ENCODE measurements at places on chromosomes 7 and 10.

DNA sequence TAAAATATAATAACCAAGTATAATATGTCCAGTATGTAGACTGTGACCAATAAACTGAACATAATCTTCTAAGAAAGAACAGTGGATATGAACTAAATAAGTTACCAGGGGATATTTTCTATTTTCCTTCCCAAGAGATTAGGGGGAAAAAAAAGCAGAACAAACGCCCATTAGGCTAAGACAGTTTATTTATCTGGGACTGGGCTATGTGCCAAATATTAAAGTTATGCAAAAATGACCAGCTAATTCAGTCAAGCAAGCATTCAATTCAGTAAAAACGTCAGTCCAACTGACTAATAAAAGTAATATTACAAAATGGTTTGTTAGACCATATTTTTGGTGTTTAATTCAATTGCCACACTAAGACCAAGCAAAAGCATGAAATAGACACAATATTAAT is 122.2 kb downstream of the TSPAN12 start:
- no peak for DNase-seq

DNA sequence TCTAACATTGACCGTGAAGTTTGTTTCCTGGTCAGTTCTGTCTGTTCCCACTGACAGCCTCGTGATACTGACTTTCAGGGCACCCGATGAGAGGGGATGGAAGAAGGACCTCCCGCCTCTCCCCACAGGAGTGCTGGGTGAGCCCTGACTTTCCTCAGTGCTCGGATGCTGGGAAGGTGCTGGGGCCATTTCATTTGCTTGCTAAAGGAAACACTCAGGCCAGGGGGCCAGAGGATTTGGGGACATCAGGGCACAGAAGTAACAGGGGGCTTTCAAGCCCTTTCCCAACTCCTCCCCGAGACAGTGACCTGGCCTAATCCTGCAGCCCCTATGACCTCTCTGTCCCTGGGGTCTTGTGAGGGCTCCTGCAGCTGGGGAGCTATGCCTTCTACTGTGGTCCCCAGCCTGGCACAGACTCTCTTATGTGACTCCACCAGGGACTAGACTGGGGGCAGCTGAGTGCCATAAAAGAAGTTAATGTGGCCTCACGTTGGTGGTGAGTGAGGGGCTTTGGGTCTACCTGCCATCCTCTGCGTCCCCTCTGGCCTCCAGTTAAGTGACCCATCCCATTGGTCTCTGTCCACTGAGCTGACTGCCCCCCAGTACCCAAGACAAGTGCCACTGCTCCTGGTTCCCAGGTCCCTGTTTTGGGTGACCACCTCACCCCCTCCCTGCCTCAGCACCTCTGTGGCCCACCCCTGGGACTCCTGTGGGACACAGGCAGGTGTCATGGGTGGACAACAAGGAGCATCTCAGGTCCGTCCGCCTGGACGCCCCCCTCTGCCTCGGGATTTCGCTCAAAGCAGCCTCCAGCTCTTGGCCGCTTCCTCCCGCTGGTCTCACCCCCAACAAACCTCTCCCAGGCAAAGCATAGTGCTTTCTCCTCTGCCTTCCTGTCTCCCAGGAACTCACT is 33.4 kb upstream of the HSPA12A start:
- DNase-seq: no peak

- no peak for DNase-seq
Observed at GRCh38 chr7:49855281-49855980, 82.0 kb downstream of the VWC2 start.

DNA sequence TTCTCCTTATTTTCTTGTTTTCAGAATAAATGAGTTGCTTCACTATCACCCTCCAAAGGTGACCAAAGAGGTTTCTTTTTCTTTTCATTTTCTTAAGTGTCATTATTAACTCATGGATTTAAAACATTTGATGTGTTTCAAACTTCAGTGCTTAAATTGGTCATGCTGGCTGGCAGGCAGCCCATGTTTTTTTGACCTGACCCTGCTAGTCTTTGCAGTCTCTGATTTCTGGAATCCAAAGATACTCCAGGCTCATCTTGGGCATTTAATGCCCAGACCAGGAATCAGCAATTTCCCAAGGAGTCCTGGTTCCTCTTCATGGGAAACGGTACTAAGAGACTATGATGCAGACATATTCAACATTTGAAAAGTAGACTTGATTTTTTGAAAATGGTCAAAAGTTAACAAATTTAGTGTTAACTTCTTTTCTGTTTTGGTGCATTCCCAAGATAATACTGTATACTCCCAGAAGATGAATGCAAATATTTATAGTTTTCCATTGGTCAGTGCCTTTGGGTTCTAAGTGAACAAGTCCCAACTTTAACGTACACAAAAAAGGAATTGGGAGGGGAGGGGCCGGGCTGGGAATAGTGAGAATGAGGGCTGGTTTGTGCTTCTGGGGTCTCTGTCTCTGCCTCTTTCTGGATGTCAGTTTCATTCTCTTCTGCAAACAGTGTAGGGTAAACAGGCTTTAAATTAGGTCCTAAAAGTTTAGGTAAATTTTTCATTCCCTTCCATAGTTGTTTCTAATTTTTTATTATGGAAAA is 19.8 kb downstream of the NUB1 start:
- DNase-seq: no peak

- no peak for DNase-seq
Observed at GRCh38 chr10:14761372-14761771, 13.3 kb downstream of the FAM107B start.

DNA sequence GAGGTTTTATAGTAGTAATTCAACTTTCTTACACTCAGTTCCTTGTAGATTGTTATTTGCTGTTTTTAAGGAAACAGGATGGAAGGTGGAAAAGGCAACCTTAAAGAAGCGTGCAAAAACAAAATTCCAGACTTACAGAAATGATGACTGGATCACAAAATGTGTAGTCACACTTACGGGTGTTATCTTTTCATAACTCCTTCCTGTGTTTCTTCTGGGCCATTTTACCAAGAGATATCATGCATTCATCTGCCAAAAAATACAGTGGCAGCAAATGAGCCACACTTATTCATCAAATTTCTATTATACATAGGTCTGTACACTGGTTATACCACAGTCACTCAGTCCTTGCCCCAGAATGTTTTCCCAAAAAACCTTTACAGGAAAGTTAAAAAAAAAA is 94.3 kb upstream of the IL6 start:
- no peak for DNase-seq

- DNase-seq: no peak
Observed at GRCh38 chr10:78982726-78983125, 86.0 kb upstream of the ZMIZ1 start.

DNA sequence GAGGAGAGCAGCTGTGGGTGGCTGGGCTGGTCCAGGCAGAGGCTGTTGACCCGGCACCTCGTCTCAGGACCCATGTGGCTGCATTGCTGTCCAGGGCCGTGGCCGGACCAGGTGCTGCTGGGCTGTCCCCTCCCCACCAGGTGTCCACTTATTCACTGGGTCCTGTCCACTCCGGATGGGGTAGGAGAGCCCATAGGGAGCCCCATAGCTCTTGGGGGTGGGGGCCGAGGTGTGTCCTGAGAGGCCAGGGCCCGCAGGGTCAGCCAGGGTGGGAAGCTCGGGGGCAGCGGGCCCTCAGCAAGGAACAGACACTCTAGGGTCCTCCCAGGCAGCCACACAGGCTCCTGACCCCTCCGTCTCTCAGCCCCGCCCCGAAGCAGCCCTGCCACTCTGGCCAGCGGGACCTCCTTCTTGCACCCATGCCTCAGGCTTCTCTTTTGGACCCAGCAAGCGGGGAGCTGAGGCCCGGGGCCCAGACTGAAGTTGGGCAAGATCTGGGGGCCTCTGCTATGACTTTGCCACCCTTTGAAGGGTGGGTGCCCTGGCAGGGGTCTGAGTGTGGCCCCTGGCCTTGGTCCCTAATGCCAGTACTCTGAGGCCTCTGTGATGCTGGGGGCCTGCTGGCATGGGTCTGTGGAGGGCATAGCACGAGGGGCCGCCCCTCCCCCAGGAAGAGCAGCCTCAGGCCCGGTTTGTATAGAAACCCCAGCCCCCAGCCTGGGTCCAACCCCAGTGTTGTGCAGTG is 86.4 kb downstream of the NKX6-2 start:
- no peak for DNase-seq

DNA sequence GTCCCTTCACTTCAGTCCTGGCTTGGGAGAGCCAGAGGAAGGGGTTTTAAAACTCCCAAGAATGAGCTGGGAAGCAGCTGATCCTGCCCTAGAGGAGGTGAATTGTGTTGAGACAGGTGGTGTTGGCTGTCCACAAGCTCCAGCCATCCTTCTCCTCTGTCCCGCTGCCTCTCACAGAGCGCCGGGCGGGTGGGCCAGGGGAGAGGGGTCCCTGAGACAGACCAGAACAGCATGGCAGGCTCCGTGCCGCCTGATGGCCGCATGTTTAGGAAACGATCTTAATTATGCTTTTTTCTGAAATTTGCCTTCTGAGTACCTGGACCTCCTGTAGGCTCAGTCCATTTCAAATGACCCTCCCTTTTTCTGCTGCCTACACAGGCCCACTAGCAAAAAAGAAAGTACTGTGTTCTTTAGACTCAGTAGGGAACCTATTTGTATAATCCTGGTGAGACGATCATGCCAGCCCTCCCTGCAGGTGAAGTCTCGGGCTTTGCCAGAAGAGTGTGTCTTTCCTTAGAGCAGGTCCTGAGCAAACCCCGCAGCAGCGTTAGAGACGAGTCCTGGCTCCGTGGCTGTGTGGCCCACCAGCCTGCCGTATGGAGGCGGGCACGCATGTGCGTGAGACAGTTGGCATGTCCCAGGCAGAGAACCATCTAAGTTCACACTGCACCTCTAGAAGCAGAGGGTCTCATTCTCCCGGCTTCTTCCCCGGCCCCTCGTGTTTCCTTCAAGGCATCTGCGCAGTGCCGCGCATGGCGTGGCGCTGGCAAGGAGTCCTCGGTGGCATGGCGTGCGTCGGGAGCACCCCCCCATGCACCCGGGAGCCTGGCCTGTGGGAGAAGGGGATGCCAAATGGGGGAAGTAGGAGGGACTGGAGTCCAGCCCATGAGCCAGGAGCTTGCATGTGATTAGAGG is 26.3 kb upstream of the PWWP2B start:
- DNase-seq: no peak

DNA sequence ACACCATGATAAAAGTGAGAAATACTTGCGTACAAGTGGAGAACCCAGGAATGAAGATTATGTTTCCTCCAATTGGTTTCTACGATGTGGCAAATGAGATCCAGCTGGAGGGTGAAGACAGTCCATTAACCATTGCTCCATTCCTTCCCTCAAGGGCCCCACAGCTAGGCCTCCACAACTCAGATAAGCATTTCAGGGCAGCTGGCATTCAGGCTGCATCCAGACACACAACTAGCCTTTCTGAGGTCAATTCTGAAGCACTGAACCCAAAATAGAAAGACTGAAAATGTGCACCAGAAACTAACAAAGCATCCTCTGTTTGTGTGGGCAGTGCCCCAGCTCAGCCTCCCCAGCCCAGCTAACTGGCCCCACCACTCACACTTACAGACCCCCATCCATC is 94.8 kb downstream of the GSAP start:
- no peak for DNase-seq

DNA sequence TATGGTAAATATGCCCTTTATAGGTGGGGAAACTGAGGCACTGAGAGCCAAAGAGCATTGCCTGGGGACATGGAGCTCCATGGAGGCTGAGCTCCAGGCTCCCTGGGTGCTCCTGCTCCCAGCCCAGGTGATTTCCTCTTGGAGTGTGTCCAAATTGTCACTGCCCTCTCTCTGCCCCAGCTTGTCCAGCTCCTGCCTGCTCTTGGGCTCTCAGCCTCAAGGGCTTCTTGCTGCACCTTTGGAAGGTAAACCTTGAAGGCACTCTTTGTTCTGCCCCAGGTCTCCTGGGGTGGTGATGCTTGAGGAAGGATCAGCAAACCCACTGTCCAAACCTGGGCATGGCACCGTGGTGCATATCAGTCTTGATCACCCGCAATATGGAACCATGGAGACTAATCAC is 166.1 kb downstream of the RPS24 start:
- DNase-seq: no peak

- DNase-seq: no peak
Observed at GRCh38 chr10:48742891-48743860, 58.5 kb downstream of the WDFY4 start.

DNA sequence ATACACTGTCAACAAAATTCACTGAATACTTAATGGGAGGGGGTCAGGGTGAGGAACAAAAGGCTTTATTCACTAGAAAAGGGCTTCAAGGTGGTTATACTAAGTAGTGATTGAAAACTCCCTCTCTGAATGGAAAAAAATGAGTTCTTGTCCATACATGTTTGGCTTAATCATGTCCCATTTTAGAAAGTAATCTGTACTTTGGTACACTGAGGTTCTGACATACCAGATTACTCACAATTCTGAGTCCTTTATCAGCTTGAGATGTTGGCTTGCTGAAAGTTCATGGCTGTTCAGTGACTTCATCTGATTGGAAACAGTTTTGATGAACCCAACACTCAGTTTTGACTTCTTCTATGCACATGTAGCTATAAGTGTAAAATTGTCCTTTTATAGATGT is 12.8 kb upstream of the NOBOX start:
- DNase-seq: no peak

- no peak for DNase-seq
Observed at GRCh38 chr10:99497343-99498025, 35.3 kb upstream of the NKX2-3 start.

- no peak for DNase-seq
Observed at GRCh38 chr10:116973946-116974455, 31.0 kb downstream of the SHTN1 start.

GRCh38 chr10:52706332-52707070 is 66.1 kb downstream of the MBL2 start:
- no peak for DNase-seq

GRCh38 chr7:47685712-47686376 is 103.9 kb upstream of the TNS3 start:
- no peak for DNase-seq

- DNase-seq: no peak
Observed at GRCh38 chr7:80463272-80463920, 48.5 kb downstream of the GNAT3 start.

- no peak for DNase-seq
Observed at GRCh38 chr7:158948376-158948775, 92.0 kb downstream of the DYNC2I1 start.

- no peak for DNase-seq
Observed at GRCh38 chr10:27433976-27434375, 70.1 kb upstream of the RAB18 start.

DNA sequence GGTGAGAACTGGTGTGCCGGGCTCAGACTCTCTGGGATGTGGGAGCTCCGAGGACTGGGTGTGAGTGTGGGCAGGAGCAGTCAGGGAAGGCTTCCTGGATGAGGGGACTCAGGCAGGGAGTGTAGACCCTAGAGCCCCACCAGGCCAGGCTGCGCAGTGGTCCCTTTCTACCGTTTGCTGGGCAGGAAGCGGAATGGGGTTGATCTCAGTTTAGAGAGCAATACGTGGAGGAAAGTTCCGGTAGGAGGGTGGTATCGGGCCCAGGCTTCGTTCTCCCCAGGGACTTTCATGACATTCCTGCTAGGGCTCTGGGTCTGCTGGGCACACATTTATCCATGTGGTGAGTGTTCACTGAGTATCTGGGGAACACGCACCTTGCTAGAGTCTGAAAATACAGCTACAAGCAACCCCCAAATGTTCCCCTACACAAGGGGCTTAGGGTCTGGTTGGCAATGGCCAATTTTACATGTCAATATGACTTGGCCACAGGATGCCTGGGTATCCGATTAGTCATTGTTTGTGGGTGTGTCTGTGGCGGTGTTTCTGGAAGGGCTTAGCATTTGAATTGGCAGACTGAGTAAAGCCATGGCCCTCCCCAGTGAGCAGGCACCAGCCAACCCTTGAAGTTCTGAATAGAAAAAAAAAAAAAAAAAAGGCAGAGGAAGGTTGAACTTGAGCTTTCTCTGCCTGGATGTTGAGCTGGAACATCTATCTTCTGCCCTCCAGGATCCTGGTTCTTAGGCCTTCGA is 20.8 kb downstream of the GHRHR start:
- no peak for DNase-seq

- no peak for DNase-seq
Observed at GRCh38 chr7:68707159-68707558, 891.1 kb upstream of the AUTS2 start.

GRCh38 chr10:132984801-132985545 is 42.6 kb upstream of the CFAP46 start:
- DNase-seq: no peak

All from activated CD4-positive, alpha-beta memory T cell treated with anti-CD3 and anti-CD28 coated beads for 36 hours (primary cell).